ENCODE measurements at places on chromosomes 12 and 14.

DNA sequence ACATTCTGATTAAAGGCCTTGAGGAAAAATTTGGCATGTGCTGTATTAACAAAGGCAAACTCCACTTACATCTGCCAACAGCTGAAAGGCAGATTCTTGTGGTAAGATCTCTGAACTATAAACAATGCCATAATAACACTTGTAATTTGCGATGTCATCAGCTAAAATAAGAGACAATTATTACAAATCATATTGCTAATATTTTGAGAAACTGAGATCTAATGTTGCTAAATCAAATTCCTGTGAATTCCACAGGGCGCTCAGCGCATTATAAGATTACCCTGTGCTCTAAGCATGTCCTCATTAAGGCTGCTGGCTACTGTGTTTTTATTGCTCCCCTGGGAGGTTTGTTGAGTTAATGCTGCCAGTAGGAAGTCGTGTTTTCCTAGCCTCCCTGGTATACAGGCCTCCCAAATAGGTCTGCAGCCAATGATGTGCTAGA lies 244.8 kb downstream of the DACT1 start:
- no peak for DNase-seq

- no peak for DNase-seq
Measured at GRCh38 chr14:105864116-105864515, 337.7 kb downstream of the TMEM121 start.

GRCh38 chr12:24950231-24950834 lies 1.4 kb upstream of the BCAT1 start:
- no peak for DNase-seq

DNA sequence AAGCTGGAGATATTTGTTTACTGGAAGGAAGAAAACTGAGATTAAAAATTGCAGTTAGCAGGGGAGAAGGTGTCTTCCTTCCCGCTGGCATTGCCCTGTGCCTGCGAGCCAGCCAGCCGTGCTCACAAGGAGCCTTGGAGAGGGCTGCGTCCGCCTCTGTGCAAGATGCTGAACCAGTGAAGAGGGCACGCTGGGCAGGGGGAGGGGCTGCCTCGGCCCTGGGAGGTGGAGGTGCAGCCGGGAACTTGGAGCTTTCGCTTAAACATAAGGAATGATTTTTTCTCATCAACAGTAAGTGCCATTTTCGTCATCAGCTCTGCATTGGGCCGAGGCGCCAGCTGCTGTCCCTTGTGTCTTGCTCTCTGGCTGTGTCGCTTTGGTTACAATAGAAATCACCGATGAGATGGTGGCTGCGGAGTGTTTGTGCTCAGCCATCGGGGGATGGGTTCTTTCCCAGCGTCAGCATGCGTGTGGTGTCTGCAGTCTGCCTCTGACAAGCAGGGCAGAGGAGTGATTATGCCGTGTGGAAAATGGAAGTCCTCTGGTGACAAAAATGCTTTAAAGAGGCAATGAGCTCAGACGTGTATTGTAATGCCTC lies 97.3 kb downstream of the ESR2 start:
- DNase-seq: no peak

DNA sequence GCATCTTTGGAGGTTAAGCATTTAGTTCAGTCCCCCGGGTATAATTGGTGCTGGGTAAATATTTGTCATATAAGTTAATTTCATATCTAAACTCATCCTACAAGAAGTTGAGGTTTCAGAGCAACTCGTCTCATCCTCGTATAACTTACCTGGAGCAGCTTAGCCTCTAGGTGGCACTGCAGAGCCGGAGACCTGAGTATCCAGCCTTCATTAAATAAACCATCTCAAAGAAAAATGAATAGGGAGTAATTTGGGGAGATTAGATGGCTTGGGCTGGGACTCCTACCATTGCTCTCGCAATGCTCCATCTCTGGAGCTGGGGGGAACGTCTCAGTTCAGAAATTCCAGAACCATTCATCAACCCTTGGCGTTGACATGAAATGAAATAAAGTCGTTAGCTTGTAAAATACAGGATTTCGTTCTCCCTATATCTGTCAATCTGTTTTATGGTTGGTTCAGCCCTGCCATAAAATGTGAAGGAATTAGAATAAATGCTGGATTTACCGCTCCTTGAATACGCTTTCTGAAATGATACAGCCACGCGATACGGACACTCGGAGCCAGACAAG lies 122.9 kb upstream of the TMEM132D start:
- peak; percentile 57 for DNase-seq

DNA sequence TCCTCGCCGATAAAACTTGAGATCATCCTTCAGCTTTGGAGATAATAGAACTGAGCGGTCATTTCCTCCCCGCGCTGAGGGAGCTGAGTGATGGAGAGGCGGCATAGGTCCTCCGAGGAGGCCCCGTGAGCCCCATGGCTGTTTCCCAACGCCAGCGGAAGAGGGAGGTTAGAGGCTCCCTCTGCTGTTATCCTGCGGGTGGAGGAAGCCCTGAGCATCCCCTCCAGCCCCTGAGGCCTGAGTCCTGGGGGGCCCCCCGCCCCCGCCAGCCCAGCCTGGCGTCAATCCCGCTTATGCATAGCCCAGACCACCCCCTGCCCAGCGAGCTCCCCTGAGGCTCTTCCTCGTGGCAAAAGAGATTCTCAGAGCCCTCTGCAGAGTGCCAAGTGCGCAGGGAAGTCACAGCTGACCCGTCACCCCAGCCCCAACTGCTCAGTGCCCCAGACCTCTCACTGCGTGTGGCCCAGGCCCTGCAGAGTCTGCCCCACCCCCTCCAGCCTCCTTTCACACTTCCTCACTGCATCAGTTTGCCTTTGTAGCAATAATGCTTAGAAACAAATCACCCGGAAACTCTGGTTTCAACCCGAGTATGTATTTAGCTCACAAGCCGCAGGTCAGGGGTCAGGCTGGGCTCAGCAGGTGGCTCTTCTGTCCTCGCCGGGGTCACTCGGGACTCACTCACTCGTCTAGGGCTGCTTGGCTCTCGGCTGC lies 44.7 kb upstream of the GALNT9 start:
- peak; percentile 27 for DNase-seq

Measured in ACHN (cell line).